NCI-H1436 (cell line): ENCODE measurements at places on chromosomes 2 and 18.

DNA sequence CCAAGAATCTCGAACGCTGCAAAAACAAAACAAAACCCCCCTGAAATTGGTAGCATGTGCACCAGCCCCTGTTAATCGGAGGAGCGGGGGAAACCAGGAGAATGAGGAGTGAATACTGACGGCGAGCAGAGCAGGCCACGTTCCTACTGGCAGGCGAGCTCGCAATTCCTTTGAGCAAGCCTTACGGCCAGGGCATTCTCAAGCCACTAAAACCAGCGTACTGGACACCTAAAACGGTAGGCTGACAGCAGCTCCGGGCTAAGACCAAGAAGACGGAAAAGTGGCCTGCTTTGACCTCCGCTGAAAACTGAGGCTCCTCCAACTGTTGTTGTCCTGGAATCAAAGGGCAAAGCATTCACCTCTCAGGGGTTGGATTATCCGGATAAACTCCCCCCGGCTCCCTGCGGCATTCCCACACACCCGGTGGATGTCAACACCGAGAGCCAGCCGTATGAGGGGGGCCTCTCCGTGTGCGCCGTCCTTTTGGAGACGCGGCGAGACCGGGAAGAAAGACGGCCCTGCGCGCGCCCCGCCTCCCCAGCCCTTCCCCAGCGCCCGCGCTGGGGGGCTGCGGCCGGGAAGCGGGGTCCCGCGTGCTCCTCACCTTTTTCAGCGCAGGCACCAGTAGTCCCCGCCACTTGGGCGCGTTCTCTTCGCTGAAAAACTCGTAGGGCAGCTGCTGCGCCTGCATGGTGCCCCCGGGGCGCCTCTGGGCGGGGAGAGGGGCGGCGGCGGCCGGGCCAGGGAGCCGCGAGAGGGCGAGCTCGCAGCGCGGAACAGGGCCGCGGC is 925 bp downstream of the SOS1 start:
- DNase-seq, result peak; percentile 23

GRCh38 chr2:110897966-110898365 is 165.6 kb downstream of the ACOXL start:
- DNase-seq, result no peak

DNA sequence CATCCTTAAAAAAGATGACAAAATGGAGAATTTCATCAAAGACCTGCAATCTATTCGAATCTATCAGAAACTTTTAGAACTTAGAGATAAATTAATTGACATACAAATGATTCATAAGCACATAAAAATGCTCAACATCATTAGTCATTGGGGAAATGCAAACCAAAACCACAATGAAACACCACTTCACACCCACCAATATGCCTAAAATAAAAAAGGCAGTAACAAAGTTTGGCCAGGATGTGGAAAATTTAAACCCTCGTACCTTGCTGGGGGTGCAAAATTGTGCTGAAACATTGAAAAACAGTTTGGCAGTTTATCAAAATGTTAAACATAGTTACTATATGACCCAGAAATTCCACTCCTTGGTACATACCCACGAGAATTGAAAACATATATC is 11.5 kb upstream of the EIF2AK3 start:
- DNase-seq, result no peak

GRCh38 chr18:65620076-65620696 is 130.6 kb upstream of the CDH7 start:
- DNase-seq, result no peak

- DNase-seq, result no peak
Measured at GRCh38 chr2:156489750-156490465, 53.7 kb downstream of the GPD2 start.

DNA sequence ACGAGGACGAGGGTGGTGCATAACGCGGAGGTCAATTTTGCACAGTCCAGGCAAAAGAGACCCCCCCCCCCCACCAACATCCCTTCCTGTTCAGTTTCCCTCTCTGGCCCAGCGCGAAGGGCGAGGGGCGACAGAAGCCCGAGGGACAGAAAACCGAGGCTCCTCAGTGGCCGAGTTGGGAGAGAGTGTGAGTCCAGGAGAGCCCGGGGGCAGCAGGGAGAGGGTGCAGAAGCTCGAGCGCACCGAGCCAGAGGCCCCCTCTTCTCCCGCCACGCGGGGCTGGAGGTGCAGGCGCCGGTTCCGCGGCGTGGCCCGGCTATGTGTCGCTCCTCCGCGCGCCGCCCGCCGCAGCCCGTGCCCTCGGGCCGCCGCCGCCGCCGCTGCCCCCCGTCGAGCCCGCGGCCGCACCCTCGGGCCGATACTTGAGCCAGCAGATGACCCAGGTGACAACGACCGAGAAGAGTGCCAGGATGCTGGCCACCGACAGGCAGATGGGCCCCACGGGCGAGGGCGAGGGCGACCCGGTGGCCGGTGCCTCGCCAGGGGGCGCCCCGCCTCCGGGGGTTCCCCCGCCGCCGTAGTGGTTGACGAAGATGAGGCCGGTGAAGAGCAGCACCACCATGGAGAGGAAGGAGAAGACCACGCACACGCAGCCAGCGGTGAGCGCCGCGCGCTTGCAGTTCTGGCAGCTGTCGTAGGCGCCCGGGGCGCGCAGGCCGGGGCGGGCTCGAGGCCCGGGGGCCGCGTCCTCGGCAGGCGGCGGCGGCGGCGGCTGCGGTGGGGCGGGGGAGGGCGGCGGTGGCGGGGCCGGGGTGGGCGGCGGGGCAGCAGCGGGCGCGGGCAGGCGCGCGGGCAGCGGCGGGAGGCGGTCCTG is 20.2 kb upstream of the PAX3 start:
- peak; percentile 42 for DNase-seq

DNA sequence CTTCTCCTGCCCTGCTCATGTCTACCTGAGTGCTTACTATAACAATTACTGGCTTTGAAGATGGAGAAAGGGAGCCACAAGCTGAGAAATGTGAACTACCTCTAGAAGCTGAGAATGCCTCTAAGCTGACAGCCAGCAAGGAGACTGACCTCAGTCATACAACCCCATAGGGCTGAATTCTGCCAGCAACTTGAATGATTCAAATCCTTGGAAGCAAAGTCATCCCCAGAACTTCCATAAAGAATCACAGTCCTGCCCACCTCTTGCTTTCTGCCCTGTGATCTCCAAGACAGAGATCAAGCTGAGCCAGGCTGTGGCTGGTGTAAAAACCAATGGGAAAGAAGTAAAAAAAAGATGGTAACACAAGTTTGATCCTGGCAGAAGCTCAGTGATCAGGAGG is 288.2 kb upstream of the SPHKAP start:
- no peak for DNase-seq

DNA sequence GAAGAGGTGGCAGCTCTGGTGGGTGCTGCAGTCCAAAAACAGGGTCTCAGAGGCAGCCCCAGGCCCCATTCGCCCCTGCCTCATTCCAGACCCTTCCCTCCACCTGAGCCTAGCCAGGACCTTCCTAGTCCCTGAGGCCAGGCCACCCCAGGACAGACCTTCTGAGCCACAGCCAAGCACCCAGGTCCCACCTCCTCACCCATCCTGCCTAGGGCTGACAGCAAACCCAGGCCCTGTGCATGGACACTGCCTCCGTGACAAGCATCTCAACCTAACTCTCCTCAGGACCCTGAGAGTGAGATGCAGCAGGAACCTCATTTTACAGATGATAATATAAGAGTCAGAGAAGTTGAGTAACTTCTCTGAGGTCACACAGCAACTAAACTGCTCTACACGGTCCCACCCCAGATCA is 15.5 kb downstream of the ADRA2B start:
- no peak for DNase-seq

DNA sequence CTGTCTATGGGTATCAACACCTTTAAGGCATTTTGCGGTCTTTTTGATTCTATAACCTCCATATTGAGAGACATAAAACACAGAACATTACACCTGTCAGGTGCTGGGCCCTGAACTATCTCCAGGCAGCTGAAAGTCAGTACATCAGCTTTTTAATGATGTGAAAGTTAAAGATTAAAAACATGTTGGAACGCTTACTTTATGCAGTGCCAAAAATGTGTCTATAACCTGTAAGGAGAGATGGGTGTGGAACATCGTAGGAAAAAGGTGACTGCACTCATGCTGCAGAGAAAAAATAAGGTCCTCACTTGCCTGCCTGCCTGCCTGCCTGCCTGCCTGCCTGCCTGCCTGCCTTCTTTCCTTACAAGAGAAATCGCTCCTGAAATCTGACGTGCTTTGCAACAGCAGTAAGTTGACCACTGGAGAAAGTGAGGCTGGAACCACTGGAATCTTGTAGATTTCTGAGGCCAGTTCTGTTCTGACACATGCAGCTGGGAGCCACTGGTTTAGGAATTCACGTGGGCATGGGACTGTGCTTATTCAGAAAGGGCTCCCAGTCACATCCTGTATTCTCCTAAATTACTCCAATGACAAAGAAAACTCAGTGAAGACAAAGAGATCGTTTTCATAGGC is 34.1 kb downstream of the BCL11A start:
- DNase-seq, result no peak

DNA sequence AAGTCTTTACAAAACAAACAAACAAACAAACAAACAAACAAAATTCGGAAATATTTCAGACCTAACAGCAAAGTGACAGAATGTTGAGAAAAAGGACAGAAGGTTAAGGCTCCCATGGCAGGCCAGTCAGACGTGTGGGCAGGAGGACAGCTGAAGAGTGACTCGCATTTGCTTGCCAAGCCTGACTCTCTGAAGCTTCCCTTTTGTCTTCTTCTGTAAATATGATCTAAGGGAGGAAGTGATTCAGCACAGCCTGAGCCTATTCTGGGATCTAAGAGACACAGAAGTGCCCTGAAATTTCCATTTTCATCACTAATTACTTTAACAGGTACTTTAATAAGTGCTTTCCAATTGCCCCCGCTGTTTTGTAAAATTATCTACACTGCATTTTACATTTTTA is 134.0 kb upstream of the LYPD1 start:
- peak; percentile 48 for DNase-seq

DNA sequence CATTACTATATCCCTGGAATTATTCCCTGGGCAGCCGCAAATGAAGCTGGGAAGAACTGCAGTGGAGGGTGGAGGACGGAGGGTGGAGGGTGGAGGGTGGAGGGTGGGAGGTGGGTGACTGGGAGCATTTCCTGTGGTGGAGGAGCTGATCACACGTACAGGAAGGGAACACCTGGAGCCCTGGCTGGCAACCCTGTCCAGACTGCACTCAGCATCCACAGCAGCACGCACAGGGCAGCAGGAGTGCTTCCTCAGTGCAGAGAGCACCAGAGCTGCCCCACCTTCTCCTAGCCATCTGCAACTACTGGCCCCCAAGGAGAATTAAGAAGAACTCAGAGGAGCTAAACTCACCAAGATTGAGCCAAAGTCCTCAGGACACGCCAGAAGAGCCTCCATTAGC is 249.9 kb downstream of the EIPR1 start:
- DNase-seq, result peak; percentile 42

DNA sequence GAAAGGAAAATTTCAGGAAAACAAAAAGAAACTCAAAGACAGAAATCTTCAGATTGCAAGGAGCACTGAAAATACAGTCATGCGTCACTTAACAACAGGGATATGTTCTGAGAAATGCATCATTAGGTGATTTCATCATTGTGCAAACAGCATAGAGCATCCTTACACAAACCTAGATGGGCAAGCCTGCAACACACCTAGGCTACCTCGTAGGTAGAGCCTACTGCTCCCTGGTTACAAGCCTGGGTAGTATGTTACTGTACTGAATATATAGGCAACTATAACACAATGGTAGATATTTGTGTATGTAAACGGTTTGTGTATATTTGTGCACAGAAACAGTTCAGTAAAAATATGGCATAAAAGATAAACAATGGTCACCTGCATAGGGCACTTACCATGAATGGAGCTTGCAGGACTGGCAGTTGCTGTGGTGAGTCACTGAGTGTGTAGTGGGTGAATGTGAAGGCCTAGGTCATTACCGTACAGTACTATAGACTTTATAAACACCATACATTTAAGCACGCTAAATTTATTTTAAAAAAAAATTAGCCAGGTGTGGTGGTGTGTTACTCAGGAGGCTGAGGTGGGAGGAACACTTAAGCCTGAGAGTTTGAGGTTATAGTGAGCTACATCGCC is 33.4 kb downstream of the SFXN5 start:
- no peak for DNase-seq

GRCh38 chr2:72755647-72756423 is 70.0 kb downstream of the EXOC6B start:
- DNase-seq, result no peak

DNA sequence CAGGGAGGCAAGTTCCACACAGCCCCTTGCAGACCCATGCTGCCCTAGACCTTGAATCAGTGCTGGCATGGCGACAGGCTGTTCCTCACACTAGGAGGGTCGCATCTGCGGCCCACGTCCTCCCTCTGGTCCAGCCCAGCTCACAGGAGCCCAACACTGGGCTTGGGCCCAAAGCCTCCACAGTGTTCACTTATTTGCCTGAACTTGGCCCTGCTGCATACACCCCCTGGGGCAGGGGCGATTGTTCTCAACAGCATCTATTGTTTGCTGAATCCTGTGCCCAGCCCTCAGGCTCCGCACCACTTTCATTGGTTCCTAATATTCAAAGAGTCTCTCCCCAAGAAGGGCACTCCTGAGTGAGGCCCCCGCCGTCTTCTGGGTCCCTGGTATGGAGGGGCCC is 90.7 kb downstream of the ZBTB7C start:
- DNase-seq, result no peak

DNA sequence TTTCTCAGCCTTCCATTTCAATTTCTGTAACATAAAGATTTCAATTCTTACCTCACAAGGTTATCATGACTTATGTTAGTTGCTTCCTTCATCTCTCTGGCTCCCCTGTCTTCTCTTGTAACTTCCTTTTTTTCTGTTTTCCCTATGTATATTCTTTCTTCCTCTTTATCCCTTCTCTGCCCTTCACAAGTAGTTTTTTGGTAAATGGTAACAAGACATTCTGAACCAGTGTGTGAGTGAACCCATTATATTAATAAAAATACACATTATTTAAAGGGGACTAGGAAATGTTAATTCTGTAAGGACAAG is 8.4 kb downstream of the ACSL3 start:
- no peak for DNase-seq

GRCh38 chr2:202944408-202944807 is 32.3 kb downstream of the CARF start:
- no peak for DNase-seq

- DNase-seq, result peak; percentile 7
Measured at GRCh38 chr2:68452158-68452900, 14.8 kb downstream of the FBXO48 start.

DNA sequence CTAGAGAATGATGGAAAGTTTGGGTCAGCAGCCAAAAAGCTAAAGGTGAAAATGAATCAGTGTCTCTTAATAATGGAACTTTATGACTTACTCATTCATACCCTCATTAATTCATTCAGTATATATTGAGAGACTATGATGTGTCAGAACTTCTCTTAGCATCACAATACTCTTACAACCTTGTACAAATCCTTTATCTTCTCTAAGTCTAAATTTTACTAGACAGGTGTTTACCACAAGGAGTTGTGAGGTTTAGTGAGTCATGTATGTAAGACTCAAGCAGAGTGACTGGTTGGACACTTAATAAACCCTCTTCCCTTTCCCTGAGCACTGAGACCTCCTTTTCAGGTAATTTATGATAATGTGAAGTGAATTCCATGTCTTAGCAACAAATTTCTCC is 129.6 kb downstream of the PPP1R1C start:
- DNase-seq, result no peak
